Activated naive CD4-positive, alpha-beta T cell (primary cell): ENCODE measurements at places on chromosomes 7 and 10.

GRCh38 chr7:102819151-102819550, 70.4 kb downstream of the FAM185A start:
- DNase-seq = no peak

DNA sequence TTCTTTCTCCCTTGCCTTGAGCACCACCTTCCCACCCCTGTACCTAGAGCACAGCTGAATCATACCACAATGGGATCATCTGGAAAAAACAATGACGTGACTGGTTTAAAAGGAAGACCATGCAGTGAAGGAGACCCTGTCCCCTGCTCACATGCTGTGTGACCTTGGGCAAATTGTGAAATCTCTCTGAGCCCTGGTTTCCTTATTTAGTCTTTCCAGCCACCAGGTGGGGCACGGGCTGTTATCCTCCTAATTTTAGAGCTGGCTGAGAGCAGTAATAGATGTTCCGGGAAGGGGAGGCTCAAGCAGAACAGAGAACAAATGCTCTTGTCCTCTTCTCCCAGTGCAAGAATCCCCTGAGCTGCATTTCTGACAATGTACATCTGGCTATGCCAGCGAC, 198.3 kb downstream of the RPS24 start:
- DNase-seq = no peak

DNA sequence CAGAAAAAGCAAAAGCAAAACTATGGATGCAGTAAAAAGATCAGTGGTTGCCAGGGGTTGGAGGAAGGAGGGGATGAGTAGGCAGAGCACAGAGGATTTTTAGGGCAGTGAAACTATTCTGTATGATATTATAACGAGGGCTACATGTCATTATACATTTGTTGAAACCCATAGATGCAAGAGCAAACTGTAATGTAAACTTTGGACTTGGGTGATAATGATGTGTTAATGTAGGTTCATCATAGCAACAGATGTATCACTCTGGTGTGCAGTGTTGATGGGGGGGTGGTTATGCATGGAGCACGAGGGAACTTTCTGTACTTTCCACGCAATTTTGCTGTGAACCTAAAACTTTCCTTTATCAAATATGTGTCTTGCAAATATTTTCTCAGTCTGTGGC, 23.2 kb downstream of the SLK start:
- DNase-seq = no peak

GRCh38 chr10:8183241-8183704, 128.8 kb downstream of the GATA3 start:
- DNase-seq = no peak

- no peak for DNase-seq
Measured at GRCh38 chr10:26573674-26574073, 123.8 kb upstream of the PDSS1 start.

DNA sequence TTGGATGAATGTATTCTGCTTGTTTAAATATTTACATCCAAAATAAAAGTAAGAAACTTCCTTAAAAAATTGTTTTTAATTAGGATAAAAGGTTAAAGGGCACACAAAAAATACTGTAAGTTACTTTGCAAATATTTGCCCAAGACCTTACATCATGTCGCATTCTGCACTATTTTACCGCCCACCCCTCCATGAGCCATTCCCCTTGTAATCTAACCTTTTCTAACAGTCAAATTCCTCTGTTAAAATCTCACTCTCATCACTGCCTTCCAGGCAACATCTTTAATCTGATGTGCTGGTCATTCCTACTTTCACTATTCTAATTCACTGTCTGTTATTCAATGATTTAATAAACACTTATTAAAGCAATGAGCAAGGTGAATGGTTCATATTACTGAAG, 23.2 kb downstream of the TSPAN12 start:
- DNase-seq = no peak

- no peak for DNase-seq
Measured at GRCh38 chr7:34117573-34117972, 212.2 kb downstream of the BMPER start.

DNA sequence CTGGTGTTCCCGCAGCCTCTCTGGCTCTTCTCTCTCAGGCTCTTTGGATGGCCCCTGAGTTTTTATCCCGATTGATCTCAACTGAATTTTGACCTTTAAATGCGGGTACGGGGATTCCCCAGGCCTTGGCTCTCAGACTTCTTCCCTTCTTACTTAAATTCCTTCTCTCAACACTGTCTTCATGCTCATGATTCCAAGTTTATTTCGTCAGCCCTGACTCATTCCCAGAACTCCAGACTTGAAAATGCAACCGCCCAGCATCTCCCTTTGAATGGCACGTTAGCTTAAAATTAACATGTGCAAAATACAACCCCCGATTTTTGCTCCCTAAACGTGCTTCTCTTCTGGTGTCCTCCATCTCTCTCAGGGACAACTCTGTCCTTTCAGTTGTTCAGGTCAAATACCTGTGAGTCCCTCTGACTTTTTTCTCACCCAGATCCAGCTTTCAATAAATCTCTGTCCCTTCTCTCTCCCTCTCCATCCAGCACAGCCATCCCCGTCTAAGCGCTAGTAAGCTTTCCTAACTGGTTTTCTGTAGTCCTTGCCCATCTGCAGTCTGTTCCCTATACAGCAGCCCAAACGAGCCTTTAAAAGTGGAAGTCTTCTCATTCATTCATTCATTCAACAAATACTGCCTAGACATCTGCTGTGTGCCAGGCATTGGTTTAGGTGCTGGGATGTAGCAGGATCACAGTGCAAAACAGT, 7.1 kb downstream of the HECW1 start:
- DNase-seq = no peak

- DNase-seq = no peak
Measured at GRCh38 chr10:60045571-60045970, 139.2 kb upstream of the CCDC6 start.

GRCh38 chr7:135650831-135651573, 11.3 kb upstream of the STMP1 start:
- DNase-seq = no peak

- DNase-seq = no peak
Measured at GRCh38 chr7:39530971-39531370, 35.2 kb upstream of the YAE1 start.

- no peak for DNase-seq
Measured at GRCh38 chr7:142964502-142965246, 2.5 kb upstream of the KEL start.

GRCh38 chr10:114714281-114714741, 56.2 kb upstream of the ABLIM1 start:
- DNase-seq = no peak

GRCh38 chr7:40873248-40873647, 738.4 kb downstream of the SUGCT start:
- no peak for DNase-seq

DNA sequence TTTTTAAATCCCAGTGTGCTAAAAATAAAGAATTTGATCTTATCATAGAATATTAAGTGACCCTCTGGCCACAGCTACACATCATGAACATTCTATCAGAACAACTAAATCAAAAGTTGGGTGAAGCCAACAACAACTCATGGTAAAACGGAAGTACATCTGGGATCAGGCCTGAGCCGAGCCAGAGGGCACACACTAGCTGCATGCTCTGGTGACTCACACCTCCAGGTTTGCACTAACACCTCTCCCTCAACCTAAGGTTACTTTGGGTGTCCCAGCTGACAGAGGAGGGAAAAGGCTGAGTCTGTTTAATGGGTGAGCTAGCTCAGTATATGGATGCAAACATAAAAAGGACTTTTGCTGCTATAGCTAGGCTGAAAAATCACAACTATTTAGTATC, 281.6 kb downstream of the HGF start:
- DNase-seq = no peak

GRCh38 chr7:97006055-97006815, 882 bp downstream of the DLX6 start:
- no peak for DNase-seq

DNA sequence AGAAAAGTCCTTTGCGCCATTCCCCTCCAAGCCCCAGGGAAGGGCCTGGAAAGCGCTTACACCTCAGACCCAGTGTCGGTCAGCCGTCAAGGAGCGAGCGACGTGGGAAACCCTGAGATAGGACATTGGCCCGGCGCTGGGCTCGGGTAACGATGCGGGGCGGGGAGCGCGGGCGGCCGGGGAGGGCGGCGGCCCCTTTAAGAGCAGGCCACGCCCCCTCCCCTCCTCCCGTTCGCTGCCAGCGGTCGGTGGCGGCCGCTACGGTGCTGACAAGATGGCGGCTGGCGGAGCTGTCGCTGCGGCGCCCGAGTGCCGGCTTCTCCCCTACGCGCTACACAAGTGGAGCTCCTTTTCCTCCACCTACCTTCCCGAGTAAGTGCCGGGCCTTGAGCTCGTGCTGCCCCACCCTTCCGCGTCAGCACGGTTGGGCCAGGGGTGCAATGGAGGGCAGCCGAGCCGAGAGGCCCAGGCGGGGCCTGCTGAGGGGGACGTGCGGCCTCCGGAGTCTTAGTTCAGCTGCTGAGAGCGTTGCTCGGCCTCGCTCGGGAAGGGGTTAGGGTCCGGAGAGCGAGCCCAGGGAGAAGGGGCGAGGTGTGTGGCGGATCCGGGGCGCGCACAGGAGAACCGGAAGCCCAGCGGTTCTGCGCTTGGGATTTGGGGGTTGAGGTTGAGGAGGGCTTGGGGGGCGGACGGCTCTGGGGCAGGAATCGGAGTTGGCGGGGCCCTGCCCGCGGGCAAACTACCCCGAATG, at the start of gene MKLN1:
Gene MKLN1, plus strand, starts transcription at position 251 of the 751 bp plus-strand sequence. Its CDS starts 24 bp downstream, at position 275.
- DNase-seq = peak; percentile 78

- DNase-seq = no peak
Measured at GRCh38 chr10:10644008-10644646, 373.5 kb upstream of the CELF2 start.

DNA sequence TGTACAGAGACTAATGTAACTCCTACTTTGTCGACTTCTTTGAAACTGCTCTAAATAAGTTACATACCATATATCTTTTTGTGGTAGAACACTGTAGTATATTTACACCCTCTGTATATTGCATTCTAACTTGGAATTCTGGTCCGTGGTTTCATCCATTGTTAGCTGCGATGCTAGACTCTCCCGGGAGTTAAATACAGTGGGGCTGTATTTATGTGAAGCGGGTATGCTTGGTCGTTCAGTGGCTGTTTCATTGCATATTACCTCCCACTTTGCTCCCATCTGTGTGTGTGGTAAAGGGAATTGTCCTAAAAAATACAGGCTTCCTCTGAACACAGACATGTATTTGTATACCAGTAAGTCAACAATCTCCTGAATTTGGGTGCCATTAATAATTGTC, 231.1 kb downstream of the SLC25A13 start:
- DNase-seq = no peak

GRCh38 chr7:150941351-150942000, 36.6 kb downstream of the KCNH2 start:
- no peak for DNase-seq

GRCh38 chr7:158003441-158004122, 584.0 kb downstream of the PTPRN2 start:
- no peak for DNase-seq

GRCh38 chr7:21429021-21429420, 1.1 kb downstream of the SP4 start:
- no peak for DNase-seq

GRCh38 chr7:64433590-64433989, 119.8 kb downstream of the ZNF736 start:
- no peak for DNase-seq

DNA sequence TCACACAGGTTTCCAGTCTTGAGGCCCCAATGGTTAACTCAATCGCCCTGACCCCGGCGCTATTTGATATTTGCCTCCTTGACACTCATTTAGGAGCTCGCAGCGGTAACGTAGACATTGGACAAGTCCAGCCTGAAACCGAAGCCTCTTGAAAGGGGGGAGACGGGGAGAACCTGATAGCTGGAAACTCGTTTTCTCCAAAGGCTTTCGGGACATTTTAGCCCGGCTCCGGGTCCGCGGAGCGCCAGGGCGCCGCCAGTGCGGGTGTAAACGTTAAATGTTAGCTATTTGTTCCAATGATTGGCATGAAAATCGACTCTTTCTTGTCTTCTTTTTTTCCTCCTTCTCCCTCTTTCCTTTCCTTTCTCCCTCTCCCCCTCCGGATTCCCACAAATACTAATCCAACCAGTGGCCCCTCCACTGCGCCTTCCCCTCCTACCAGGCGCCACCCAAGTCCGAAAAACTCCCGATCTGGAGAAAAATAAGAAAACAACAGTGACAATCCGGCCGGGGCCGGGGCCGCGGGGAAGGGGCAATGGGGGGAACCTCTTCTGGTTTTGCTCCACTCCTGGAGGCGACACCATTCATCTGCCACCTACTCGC, 17.2 kb upstream of the GATA3 start:
- no peak for DNase-seq

- no peak for DNase-seq
Measured at GRCh38 chr10:50585921-50586739, 37.6 kb downstream of the SGMS1 start.

GRCh38 chr10:97771055-97771891, 526 bp downstream of the SFRP5 start:
- no peak for DNase-seq

- no peak for DNase-seq
Measured at GRCh38 chr7:108497082-108497725, 28.7 kb downstream of the PNPLA8 start.

DNA sequence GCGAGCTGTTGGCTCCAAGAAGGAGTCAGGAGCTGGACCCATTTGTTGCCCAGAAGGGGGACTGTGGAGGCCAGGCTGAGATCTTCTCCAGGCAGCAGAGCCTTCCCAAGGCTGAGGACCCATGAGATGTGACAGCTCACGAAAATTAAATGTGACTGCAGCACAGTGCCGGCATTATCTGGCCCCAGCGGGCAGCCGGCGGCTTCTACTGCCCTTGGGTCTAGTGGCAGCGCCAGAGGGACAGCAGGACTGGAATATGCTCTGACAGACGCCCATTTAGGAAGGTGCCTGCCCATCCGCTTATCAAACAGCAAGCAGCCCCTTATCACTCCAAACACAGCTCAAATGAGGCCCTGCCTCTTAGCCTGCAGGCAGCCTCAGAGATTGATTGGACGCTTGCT, 122.9 kb upstream of the LYZL2 start:
- no peak for DNase-seq

DNA sequence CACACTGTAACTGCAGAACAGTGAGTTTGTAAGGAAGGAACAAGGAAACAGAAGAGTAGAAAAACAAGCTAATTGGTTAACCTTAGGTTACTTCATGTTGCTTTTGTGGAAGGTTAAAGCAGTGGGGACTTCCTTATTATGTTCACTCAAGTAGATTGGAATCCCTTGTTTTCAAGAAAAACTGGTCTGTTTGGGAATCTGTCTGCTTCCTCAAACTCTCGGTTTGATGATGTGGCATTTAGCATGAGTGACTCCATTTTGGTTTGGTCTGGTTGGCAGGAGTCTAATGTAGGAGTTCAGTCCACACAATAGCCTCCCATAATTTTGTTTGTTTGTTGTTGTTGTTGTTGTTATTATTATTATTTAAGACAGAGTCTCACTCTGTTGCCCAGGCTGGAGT, 3.8 kb upstream of the TRIM56 start:
- no peak for DNase-seq
